Activated CD8-positive, alpha-beta memory T cell treated with anti-CD3 and anti-CD28 coated beads for 1 hour (primary cell): ENCODE measurements at places on chromosomes 16 and 17.

GRCh38 chr17:81917565-81918332 is at the start of gene SIRT7:
Gene SIRT7, minus strand, starts transcription at chr17:81918176. Its CDS starts 45 bp downstream, at chr17:81918131.
- peak; percentile 74 for DNase-seq

DNA sequence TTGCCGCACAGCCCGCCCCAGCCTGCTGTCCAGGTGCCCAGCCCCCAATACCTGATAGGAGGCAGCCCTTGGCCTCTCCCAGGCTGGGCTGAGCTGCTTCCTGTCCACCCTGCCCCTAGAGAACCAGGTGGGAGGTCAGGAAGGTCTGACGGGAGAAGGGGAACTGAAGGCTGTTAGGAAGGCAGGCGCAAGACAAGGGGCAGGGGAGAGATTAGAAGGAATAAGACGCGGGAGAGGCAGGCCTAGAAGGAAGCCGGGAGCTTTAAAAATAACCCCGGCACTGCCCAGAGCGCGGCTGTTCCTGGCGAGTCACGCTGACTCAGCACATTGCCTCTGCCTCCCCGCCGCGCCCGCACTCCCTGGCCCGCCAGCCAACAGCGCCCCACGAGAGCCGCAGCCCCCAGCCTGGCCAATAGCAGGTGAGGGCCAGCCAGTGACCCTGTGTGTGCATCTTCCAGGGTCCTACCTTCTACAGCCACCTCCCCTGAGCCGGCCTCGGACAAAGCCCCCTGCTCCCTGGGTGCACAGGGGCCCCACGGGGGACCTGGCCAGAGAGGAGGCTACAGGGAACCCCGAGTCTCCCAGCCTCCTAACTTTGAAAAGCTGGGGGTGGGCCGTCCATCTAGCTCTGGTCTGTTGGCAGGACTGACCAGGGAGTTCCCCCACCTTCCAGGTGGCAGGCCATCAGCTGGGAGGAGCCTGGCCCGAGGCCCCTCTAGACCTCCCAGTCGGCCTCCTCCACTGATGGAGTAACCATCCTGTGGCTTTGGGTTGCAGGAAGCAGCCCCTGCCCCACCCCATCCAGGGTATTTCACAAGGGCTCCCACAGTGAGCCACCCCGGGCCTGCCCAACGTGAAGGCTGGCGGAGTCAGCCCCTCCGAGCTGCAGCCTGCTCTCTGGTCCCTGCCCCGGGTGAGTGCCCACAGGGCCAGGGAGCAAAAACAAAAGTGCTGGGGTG is 4.0 kb downstream of the MAFG start:
- no peak for DNase-seq

GRCh38 chr16:57743458-57743857 is 7.9 kb downstream of the KATNB1 start:
- no peak for DNase-seq

DNA sequence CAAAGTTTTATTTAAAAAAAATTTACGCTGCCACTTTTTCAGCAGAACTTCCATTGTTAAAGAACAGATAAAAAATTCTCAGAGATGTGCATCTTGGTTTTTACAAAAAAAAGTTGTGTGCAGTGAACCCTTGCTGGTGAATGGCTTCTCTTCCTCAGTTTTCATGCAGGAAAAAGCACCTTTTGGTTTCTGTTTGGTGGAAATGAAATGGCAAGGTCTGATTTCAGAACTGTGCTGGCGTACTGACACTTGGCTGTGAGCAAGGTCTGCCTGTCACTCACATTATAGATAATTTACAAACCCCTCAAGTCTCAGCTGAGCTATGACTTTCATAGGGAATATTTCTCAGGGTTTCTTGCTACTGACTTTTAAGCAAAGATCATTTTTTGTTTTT is 5.7 kb upstream of the SALL1 start:
- no peak for DNase-seq

GRCh38 chr17:9192010-9192409 is 170.7 kb downstream of the NTN1 start:
- no peak for DNase-seq

DNA sequence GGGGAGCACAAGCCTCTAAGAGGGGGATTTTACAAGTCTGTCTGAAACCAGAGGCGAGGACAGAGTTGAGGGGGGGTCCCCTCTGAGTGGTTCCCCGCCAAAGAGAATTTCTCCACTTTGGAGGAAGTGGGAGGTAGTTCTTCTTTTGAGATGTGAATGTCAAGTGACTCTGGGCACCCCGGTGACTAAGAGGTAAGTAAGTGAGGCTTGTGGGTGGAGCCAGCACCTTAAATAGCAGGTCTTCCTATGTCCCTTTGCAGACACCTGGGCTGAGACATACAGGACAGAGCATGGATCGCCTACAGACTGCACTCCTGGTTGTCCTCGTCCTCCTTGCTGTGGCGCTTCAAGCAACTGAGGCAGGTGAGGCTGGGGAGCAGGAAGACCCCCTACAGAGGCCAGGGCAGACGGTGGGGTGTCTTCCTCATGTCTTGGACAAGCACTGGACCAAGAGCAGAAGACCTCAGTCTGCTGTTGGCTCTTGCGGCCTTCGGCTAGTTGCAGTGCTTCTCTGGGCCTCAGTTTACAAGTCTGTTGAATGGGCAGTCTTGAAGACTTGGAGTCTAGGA is at the start of gene CCL22:
Gene CCL22, plus strand, starts transcription at position 257 of the 569 bp plus-strand sequence. Its CDS starts 34 bp downstream, at position 291.
- no peak for DNase-seq

DNA sequence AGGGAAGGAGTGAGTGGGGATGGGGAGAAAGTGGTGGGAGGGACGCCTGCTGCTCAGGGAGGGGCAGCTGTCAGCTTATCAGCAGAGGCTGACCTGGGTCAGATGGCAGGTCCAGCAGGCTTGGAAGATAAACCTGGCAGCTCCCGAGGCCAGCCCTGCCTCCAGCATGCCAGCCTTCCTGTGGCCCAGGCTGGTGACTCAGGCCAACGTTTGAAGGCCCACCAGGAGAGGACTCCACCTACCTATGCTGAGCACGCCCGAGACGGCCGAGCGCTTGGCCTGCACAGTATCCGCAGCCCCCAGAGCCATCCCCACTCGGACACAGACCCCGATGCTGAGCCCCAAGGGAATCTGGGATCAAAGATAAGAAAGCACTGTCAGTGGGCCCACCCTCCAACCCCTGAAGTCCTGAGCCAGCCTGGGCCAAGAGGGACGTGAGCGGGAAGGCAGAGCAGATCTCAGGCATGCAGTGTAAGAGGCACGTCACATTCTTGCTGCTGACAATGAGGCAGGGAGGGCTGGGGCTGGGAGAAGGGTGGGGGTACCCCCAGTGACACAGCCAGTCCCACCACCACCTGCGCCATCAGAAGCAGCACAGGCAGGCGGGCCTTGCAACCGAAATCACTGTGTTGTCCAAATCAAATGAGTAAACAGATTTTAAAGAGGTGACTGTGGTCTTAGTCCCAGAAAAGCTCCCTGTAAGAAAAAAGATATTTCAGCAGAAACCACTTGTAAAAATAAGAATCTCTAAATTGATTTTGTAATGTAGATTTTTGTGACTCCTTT is 12.4 kb downstream of the SLC47A2 start:
- DNase-seq = no peak

DNA sequence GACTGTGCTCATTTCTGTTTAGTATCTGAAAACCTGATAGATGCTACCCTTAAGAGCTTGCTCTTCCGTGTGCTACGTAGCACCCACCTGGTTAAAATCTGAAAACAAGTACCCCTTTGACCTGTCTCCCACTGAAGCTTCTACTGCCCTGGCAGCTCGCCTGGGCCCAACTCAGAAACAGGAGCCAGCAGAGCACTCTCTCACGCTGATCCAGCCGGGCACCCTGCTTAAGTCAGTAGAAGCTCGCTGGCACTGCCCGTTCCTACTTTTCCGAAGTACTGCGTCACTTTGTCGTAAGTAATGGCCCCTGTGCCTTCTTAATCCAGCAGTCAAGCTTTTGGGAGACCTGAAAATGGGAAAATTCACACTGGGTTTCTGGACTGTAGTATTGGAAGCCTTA is 18.9 kb downstream of the NTAN1 start:
- no peak for DNase-seq

DNA sequence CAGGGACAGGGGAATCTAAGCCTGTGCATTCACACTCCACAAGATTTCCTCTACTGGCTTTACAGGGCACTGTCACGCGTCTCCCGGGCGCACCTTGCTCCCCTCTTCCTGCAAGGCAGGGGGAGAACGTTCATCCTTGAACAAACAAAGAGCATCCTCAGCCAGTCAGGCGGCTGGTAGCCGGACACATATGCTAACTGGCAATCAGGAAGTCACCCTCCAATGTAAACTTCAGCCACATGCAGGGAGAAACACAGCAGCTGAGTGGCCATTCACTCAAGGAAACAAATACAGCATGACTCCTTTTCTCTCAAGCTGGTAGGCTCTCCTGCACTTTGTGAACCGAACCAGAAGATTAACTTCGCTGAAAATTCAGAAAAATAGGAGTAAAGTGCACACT is 10.8 kb upstream of the HSBP1 start:
- no peak for DNase-seq

DNA sequence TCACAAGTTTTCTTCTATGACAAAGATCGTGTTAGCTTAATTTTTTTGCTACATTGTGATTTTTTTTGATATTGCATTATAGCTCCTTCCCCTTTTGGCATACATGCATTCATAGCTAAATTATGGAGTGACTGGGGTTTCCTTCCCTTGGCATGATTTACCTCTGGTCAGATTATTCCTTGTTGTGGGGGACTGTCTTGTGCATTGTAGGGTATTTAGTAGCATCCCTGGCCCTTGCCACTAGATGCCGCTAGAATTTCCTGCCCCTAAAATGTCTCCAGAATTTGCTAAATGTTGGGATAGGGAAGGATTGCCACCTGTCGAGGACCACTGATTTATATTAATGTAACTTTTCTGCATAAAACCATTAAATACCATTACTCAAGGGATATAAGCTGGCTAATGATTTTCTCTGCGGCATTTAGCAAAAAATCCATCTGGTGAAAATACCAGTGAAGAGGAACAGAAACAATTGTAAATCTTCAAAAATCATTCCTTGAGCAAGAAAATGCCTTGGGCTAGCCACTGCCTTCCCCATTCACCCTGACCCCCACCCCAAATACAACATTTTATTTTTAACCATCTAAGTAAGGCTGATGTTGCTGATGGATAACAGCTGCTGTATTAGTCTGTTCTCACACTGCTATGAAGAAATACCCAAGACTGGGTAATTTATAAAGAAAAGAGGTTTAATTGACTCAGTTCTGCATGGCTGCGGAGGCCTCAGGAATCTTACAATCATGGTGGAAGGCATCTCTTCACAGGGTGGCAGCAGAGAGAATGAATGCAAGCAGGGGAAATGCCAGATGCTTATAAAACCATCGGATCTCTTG is 195.2 kb downstream of the MAP2K6 start:
- no peak for DNase-seq

- DNase-seq = no peak
Observed at GRCh38 chr16:69711115-69711740, 15.1 kb downstream of the NQO1 start.

- no peak for DNase-seq
Observed at GRCh38 chr16:7561908-7562405, 229.3 kb downstream of the RBFOX1 start.

DNA sequence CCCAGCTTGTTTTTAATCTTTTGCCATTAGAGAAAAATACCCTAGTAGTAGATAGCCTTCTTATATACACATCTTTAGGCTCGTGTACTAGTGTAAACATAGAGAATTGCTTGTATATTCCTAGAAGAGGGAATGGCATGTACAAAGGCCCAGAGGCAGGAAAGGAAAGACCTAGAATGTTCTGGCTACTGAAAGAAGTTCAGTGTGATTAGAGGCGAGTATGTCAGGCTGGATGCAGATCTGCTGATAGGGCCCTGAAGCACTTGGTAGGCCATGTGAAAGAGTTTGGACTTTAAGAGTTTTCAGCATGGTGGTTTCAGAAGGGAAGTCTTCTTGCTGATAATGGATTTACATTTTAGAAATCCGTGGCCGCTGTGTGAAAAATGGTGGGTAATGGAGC is 17.4 kb downstream of the CTCF start:
- no peak for DNase-seq

GRCh38 chr17:42562388-42563142 is 617 bp downstream of the COASY start:
- no peak for DNase-seq

GRCh38 chr17:69864462-69864861 is 210.6 kb upstream of the KCNJ16 start:
- no peak for DNase-seq

DNA sequence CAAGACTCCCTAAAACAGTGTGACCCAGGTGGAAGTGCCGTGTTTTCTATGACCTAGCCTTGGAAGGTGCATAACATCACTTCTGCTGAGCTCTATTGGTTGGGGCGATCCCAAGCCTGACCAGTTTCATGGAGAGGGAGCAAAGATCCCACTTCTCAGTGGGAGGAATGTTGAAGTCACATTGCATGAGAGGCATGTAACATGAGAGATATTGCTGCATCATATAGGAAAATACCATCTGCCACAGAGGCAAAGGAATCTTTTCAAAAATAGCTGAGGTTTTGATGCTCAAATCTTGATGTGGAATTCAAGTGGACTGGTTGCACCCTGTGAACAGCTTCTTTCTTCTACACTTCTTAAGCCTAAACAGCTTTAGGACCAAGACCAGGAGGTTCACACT is 56.4 kb upstream of the NLRP1 start:
- no peak for DNase-seq

GRCh38 chr17:73532421-73532901 is 111.8 kb downstream of the SDK2 start:
- no peak for DNase-seq

- no peak for DNase-seq
Observed at GRCh38 chr16:4524571-4524970, 14.0 kb downstream of the CDIP1 start.

- no peak for DNase-seq
Observed at GRCh38 chr17:73023759-73024158, 68.7 kb downstream of the SLC39A11 start.

DNA sequence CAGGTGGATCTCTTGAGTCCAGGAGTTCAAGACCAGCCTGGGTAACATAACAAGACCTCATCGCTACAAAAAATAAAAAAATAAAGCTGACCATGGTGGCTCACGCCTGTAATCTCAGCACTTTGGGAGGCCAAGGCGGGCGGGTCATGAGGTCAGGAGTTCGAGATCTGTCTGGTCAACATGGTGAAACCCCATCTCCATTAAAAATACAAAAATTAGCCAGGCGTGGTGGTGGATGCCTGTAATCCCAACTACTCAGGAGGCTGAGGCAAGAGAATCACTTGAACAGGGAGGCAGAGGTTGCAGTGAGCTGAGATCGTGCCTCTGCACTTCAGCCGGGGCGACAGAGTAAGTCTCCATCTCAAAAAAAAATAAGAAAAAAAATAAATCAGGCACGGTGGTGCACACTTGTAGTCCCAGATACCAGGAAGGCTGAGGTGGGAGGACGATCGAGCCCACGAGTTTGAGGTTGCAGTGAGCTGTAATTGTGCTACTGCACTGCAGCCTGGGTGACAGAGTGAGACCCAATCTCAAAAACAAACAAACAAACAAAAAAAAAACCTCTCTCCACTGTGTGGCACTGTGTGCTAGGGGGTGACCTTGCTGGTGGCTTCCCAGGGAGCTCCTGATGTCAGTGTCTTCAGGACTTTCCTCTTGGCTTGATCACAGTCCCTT is 19.8 kb upstream of the MAPK3 start:
- DNase-seq = no peak

- no peak for DNase-seq
Observed at GRCh38 chr16:85998868-85999729, 100.1 kb downstream of the IRF8 start.
